ENCODE measurements at places on chromosomes 7 and 10.

GRCh38 chr10:101572785-101573184, 15.3 kb downstream of the POLL start:
- DNase-seq: no peak

- DNase-seq: no peak
Observed at GRCh38 chr7:81956520-81956919, 186.7 kb upstream of the HGF start.

GRCh38 chr10:122373721-122374120, 787 bp upstream of the PLEKHA1 start:
- no peak for DNase-seq

DNA sequence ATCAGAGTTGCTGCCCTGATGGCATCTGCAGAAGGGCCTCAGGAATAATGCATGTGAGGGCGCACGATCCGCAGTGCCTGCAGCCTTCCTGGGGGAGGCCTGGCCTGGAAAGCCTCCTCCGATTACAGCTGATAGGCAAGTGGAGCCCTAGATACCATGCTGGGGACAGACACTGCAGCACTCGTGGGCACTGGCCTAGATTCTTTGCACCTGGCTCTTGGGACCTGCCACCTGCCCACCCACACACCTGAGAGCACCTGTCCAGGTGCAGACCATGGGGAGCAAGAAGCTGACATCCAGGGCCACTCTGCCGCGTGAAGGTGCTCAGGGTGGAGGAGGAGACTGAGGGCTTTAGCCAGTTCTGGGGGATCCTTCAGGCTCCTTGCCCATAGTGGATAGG, 14.8 kb downstream of the YKT6 start:
- no peak for DNase-seq

DNA sequence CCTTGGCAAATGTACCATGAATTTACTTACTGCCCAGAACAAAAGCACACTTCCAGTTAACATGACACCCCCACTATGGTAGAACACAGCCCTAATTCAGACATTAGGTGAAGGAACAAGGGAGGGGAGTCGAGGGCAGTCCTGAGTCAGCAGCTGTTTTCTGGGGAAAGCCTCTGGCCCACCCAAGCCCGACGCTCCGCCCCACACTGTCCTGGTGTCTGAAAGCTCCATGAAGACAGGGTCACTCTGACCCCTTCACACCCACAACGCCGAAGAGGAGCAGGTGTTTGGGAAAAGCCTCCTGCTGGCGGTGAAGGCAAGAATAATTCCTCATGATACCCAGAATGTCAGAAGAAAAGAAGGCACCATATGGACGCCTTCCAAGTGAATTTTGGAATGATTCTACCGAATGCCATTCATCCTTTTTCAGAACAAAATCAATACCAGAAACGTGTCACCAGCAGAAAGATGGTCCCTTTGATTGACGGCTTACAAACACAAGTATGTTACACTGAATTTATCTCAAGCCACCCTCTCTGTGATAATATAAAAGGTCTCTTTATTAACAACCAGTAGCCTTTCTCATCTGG, 172.1 kb downstream of the DIP2C start:
- DNase-seq: no peak

DNA sequence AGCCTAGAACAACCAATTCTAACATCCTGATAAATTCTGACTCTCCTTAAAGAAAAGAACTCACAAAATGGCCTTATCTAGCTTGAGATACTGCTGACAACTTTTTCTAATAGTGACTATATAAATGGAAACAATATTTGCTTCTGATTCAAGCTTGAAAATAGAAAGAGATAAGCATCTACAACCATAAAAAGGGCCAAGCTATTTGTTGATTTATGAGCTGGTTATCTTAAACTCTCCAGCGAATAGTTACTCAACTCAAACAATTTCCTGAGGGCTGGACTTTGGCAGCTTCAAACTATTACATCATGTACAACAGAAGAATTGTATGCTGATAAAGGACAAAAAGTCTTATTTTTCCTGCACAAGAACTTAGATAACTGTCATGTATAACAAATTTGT, 4.6 kb downstream of the USP54 start:
- no peak for DNase-seq

DNA sequence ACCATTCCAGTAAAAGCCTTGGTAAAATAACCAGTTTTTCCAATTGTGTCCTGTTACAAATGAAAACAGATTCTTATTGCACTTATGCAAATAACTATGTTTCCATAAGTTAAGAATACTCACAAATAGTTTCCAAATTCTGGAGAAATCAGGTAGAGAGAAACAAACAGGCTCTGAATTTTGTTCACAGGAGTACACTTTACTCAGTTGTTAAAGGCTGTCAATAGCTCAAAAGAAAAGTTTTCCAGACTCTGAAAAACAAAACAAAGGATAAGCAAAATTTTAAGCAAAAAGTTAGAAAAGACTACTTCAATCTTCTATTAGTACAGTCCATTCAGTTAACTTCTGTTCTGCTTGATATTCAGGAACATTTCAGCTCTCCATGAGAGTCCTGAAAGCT, 32.8 kb upstream of the ZNF365 start:
- DNase-seq: no peak

DNA sequence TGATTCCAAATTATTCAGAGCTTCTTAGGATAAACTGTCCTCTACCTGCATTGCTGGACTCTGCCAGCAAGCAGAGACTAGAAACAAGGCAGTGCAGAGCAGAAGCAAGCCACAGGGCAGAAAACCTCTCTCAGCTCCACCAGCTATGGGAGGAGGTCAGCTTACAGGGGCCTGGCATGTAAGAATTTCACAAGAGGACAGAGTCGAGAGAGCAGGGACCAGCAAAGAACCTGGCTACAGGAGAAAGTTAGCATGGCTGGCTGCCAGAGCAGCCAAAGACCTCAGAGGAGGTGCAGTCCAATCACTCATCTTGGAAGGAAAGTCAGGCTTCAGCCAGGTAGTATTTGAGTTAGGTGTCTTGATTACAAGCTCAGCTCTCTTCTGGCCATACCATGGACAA, 62.9 kb downstream of the ENO4 start:
- no peak for DNase-seq

- DNase-seq: no peak
Observed at GRCh38 chr10:59087486-59087885, 89.0 kb upstream of the PHYHIPL start.

GRCh38 chr7:111855842-111856227, 293.5 kb upstream of the IMMP2L start:
- DNase-seq: no peak

GRCh38 chr10:43900571-43900970, 251.9 kb upstream of the ZNF32 start:
- no peak for DNase-seq

DNA sequence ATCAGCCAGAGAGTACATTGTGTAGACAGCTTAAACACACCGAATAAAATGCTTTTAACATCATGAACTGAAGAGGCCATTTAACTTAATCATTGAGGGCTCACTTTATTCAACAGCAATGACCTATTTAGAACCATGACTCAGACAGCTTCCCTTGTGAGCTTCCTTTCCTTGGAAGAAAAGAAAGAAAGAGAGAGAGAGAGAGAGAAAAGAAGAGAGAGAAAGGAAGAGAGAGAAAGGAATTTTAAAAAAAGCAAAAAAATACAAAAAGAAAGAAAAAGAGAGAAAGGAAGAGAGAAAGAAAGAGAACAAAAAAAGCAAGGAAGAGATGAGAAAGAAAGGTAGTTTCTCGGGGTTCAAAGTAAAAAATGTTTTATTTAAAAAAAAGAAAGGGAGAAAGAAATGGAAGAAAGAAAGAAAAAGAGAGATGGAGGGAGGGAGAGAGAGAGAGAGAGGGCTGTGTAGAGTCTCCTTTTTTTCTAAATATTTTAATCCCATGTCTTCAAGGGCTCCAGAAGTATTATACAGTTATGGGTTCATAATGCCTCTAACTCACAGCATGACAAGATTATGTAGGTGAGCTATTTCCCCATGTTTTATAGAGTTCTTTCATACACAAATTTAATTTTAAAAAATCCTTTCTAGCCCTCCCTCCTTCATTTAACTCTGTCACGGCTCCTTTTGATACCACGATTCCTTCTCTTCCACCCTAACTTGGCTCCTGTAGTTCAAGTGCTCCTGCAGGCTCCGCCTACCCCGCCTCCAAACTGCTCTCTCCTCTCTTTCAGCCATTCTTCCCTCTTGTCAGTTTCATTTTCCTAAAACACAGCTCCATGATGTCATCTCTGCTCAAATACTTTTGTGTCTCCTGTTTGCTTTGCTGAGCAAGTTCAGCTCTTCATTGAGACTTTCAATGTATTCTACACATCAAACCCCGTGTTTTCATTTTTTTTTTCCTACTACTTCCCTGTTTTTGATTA, 85.5 kb downstream of the PRTFDC1 start:
- DNase-seq: no peak

DNA sequence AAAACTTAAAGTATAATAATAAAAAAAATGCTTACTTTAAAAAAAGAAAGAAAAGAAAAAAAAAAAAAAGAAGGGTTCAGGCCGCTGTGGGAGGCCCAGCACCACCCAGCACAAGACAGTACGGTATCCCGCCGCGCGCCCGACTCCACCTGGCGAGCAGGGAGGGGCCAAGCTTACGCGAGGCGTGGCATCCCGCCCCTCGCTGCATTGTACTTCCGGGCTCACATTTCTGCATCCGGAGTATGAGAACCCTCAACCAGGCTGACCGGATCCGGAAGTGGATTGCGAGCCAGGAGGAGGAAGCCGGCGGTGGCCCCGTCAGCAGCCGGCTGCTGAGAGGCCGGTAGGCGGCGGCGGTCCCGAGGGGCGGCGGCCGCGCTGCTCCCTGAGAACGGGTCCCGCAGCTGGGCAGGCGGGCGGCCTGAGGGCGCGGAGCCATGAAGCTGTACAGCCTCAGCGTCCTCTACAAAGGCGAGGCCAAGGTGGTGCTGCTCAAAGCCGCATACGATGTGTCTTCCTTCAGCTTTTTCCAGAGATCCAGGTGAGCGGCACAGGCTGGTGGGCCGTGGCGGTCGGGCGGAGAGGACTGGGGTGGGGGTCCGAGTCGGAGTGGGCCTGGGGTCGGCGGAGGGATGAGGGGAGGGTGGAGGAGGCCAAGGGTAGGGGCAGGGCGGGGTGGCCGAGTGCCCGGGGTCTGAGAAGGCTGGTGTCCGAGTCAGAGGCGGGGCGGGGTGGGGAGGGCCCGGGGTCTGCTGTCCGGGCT, at the start of gene YKT6:
TSS of gene YKT6 (plus strand) at position 280 of the 763 bp plus-strand sequence. CDS start at position 438, 158 bp downstream.
- DNase-seq: peak; percentile 72

- no peak for DNase-seq
Observed at GRCh38 chr10:129963641-129964501, at the start of gene EBF3. Gene EBF3 (minus strand): TSS chr10:129964274. CDS start chr10:129963768, 506 bp downstream.

GRCh38 chr10:17237915-17238444, 9.9 kb downstream of the VIM start:
- DNase-seq: no peak

DNA sequence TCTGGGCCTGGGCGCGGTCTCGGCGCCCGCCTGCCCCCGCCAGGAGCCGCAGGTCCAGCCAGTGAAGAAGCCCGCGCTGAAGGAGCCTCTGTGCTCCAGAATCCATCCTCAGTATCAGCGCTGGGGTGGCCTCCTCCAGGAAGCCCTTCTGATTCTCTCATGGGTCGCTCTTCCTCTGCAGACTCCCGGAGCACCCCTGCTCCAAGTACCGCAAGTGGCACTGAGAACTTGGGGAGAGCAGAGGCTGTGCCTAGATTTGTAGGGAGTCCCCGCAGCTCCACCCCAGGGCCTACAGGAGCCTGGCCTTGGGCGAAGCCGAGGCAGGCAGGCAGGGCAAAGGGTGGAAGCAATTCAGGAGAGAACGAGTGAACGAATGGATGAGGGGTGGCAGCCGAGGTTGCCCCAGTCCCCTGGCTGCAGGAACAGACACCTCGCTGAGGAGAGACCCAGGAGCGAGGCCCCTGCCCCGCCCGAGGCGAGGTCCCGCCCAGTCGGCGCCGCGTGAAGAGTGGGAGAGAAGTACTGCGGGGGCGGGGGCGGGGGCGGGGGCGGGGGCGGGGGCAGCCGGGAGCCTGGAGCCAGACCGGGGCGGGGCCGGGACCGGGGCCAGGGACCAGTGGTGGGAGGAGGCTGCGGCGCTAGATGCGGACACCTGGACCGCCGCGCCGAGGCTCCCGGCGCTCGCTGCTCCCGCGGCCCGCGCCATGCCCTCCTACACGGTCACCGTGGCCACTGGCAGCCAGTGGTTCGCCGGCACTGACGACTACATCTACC, at the start of gene ALOX5:
TSS of gene ALOX5 (plus strand) at position 641 of the 774 bp plus-strand sequence. CDS start at position 705, 64 bp downstream.
- DNase-seq: no peak

DNA sequence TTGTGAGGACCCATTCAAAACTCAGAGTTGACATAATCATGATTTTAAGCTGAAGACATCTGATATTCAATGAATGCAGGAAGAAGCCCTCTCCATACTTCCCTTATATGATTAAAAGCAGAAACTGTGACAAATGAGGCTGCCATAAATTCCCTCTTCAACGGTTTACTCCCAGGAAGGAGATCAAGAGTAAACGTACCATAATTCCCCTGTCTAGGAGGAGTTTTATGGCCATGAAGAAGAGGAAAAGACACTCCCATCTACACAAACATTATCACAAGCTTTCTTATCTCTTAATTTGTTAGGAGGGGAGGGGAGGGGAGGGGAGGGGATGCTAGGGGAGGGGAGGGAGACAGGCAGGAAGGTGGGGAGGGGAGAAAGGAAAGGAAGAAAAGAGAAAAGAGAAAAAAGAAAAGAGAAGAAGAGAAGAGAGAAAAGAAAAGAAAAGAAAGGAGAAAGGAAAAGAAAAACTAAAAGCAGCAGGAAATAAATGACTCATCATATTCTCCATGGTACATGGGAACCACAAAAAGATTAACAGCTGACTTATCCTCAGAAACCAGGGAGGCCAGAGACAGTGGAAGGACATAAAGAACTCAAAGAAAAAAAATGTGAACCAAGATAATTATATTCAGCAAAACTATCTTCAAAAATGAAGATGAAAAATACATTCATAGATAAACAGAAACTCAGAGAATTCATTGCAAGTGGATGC, 121.6 kb downstream of the ALOX5 start:
- no peak for DNase-seq

DNA sequence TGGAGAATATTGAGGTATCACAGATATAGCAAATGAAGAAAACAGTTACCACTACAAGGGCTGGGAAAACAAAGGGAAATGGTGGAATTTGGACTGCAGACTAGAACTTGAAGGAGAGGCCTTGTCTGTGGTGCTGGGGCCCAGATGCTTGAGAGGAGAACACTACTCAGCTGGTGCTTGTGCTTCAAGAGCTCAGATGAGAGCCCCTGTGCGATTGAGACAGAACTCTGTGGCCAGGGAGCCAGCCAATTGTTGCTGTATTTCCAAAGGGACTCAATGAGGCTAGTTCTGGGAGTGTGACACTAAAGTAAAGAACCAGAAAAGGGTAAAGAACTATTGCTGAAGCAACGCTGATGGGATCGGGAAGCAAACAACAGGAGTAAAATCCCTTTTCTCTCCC, 406.5 kb upstream of the SEMA3D start:
- DNase-seq: no peak

GRCh38 chr7:26857506-26858240, 6.7 kb downstream of the SKAP2 start:
- no peak for DNase-seq

DNA sequence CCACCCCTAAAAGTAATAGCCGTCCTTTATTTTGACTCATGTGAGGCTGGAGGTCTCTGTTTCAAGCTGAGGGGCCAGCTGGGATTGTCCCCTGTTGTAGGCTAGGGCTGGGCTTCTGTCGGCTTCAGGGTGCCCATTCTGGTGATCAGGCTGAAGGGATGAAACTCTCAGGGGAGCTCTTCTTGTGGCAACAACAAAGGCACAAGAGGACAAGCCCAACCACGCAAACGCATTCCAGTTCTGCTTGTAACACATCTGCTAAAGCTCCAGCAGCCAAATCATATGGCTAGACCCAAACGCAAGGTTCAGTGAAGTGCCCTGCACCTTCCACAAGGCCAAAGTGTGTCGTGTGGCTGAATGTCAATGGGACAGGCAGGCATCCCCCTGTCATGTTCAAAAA, 405.7 kb downstream of the INHBA start:
- no peak for DNase-seq
